Stimulated activated CD4-positive, alpha-beta T cell treated with anti-CD3 and anti-CD28 coated beads, Interleukin-12 subunit alpha, Interleukin-12 subunit beta, amount 100 ng/mL, for 48 hours (primary cell): ENCODE measurements at places on chromosomes 7 and 10.

DNA sequence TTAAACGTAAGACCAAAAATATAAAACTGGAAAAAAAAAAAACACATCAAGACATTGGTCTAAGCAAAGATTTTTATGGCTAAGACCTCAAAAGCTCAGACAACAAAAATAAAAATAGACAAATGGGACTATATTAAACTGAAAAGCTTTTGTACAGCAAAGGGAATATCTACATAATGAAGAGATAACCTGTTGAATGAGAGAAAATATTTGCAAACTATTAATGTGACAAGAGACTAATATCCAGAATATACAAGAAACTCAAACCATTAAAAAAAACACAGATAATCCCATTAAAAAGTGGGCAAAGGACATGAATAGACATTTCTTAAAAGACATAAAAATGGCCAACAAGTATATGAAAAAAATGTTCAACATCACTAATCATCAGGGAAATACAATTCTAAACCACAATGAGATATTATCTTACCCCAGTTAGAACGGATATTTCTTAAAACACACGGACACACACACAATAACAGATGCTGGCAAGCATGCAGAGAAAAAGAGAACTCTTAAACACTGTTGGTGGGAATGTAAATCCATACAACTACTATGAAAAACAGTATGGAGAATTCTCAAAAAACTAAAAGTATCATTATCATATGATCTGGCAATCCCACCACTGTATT lies 28.8 kb downstream of the CNOT4 start:
- DNase-seq = no peak

DNA sequence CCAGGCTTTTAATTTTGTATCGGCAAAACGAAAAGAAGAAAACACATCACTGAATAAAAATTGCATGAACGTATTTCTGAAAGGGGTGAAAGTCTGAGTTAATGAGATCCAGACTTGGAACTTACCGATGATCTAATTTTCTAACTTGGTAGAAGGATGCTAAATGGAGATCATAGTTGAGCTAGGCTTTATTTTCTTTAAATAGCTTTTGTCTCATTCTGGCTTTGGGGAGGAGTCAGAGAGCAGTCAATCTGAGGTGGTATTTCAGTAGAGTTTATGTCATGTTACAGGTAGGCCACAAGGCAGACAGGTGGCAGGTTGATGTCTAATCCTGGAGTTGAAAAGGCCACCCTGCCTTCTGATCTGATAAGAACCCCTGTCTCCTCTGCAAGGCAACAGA lies 161.9 kb downstream of the KIAA1217 start:
- no peak for DNase-seq

- DNase-seq = no peak
Observed at GRCh38 chr10:119803264-119803663, 69.4 kb downstream of the MCMBP start.

- no peak for DNase-seq
Observed at GRCh38 chr7:111677848-111678247, 115.6 kb upstream of the IMMP2L start.

- DNase-seq = no peak
Observed at GRCh38 chr10:70496341-70497119, 18.0 kb downstream of the PALD1 start.

GRCh38 chr10:118203461-118203860 lies 138.7 kb downstream of the FAM204A start:
- no peak for DNase-seq

- DNase-seq = no peak
Observed at GRCh38 chr7:68446183-68446582, 1152.1 kb upstream of the AUTS2 start.

DNA sequence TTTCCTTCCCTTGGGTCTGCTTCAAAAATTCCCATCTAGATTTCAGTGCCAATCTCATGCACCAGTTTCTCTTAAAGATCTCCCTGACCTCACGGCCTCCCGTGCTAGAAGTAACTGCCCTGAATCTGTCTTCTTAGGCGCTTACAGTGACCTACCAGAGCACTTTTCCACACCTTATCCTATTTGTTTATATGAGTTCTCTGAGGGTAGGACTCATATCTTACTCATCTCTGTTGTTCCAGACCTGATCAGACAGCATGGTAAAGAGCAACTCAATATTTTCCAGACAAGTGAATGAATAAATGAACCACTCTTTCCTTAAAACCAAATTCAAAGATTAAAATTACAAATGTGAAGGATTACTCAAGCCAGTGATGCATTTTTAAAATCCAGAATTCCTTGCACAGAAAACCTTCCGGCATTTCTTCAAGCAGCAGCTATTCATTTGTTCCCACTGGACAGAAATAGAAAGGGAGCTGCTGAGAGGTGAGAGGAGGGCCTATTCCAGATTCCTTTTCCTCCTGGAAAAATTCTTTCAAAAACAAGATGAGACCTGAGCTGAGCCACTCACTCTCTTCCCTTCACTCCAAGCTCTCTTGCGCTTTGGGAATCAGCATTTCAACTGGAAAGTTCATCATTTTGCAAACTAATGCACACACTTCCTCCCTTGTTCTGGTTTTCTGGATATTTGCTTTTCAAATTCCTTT lies 94.6 kb downstream of the ELMO1 start:
- DNase-seq = no peak

DNA sequence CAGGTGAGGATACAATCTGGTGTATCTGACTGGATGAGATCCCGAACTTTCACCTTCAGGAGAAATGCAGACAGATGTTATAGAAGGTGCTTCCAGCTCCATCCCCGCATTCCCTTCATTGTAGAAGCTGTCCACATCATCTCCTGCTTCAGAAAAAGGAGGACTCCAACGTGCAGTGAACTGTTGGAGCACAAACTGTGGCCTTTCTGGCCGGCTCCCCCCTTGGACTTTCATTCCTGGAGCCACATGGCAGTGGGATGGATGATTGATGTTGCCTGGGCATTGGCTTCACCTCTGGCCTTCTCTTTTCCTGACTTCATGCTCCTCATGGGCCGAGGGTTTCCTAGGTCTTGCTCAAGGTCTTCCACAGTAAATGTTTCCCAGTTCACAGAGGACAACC lies 29.6 kb upstream of the ZNF273 start:
- DNase-seq = no peak

- no peak for DNase-seq
Observed at GRCh38 chr7:7821517-7821916, 103.1 kb upstream of the RPA3 start.

GRCh38 chr7:57398548-57398947 lies 51.4 kb upstream of the ZNF716 start:
- no peak for DNase-seq

DNA sequence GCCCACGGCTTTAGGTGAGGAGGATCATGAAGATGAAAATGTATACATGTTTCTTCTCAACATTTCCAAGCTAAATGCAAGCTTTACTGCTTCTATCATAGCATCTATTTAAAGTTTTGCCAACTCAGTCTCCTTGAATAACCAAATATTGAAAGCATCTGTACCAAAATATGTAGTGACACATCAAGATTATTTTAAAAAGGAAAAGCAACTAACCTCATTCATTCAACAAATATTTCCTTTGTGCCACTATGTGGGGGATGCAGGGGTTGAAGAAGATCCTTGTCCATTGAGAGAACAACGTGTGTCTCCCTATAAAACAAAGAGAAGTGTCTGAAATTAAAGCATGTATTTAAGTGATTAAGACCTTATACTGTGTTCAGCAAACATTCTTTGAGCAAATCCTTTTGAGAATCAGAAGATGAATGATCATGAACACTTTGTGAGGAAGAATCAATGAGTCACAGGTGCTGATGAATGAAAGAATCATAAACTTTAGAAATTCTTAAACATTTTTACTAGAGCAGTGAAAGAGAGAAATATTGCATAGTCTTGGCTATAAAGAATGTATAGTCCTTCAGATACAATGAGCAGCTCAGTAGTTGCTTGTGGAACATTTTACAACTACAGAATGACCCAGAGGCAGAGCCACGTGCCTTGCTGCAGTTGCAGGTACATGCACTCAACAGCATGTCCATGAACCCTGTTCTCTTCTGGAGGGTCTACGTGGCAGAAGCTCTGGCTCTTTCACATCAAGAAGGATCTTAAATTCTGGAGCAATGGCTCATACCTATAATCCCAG lies 13.9 kb downstream of the TAS2R60 start:
- DNase-seq = no peak

DNA sequence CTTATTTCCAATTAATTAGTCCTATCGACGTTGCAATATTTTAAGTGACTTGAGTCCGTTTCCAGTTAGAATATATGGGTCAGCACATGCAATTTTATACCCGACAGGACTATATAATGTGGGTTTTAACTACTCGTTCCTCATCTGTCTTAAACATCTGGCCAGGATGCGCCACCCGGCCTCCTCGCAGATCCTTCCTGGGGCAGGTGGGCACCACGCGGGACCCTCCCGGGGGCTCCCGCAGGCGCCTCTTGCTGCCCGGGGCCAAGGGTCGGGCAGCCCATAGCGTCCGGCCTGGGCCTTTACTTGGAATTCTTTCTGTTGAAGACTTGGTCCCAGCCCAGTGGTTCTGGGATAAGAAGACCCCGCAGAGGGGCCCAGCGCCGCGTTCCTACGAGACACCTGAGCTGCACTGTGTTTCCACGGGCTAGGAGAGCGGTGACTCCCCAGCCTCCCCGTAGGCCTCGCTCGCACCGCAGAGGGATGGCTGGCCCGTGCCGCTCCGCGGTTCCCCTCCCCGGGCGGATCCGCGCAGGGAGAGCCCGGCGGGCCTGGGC lies 10.1 kb upstream of the MNX1 start:
- DNase-seq = no peak

DNA sequence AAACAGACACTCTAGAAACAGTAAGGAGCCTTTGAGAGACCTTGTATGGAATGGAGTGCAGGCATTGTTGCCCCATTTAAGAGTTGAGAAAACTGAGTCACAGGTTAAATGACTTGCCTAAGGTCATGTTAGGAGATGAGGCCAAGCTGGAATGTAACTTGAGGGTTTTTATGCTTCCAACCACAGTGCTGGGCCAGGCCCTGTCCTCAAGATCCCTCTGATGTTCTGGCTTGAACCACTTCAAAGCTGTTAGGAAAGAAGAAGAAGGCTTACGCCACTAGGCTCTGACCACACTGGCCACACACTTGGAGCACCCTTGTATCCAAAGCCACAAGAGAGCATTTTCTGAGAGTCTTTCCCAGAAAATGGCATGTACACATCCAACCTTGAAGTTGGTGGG lies 42.7 kb downstream of the PLAU start:
- peak; percentile 11 for DNase-seq

DNA sequence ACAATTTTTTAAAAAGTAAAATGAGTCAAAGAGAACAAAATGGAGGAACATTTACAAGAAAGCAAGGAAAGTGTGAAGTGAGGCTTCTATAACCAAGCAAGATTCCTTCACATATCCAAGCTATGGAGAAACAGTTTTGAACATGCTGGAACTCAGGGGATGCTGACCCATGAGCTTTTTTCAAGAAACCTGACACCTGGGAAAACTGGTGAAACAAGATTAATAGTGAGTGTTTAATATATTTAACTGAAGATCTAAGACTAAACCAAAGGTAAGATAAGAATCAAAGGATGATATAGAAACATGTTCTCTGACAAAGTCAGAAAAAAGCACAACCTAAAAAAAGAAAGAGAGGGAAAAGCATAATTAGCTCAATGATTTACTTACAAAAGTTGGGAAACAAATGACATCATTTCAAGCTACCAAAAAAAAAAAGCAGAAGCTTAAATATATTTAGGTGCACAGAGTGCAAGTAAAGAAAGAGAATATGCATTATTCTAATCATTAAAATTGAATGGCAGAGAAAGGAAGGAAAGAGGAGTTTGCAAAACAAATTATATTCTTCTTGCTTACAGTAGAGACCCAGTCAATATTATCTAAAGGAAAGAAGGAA lies 24.9 kb downstream of the C7orf25 start:
- no peak for DNase-seq

DNA sequence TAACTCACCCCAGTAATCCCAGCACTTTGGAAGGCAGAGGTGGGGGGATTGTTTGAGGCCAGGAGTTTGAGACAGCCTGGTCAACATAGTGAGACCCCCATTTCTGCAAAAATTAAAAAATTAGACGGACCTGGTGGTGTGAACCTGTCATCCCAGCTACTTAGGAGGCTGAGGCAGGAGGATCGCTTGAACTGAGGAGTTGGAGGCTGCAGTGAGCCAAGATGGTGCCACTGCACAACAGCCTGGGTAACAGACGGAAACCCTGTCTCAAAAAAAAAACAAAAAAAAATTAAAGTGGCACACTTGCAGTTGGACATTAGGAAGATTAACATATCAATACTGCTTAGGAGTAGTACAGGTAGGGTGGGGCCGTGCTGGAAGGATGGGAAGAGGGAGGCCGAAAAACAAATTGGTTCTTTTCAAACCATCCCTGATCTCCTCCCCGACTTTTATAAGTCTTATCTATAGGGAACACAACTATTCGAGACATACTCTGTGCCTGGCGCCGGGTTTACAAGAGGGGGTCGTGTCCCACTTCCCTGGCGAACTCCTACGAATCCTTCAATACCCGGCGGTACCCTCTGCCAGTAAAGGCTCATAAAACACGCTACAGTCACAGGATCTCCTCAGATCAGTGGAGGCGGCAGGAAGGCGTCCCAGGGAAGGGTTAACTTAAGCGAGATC lies 628 bp downstream of the TAF6 start:
- no peak for DNase-seq

GRCh38 chr7:15757041-15758000 lies 70.8 kb upstream of the MEOX2 start:
- DNase-seq = no peak

GRCh38 chr10:79463578-79464496 lies 18.4 kb upstream of the ZCCHC24 start:
- DNase-seq = no peak

GRCh38 chr7:40566879-40567278 lies 432.1 kb downstream of the SUGCT start:
- DNase-seq = no peak

DNA sequence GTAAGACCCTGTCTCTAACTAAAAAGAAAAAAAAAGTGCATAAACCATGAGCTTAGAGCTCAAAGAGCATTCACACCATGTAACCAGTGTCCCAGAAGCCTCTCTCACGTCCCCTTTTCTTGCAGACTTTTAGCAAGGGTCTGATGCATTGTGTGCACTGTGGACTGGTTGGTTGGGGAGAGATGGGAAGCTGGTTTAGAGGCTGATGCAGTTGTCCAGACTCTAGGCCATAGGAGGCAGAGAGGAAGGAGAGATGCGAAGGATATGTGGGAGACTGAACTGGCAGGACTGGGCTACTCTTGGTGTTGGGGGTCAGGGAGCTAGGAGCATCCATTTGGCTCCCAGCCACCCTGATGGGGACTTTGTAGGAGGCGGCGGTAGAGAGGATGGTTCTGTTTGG lies 1.8 kb downstream of the SSC4D start:
- DNase-seq = no peak

GRCh38 chr10:79045566-79046175 lies 23.1 kb upstream of the ZMIZ1 start:
- no peak for DNase-seq

GRCh38 chr10:90966146-90966545 lies 45.3 kb upstream of the ANKRD1 start:
- DNase-seq = no peak

DNA sequence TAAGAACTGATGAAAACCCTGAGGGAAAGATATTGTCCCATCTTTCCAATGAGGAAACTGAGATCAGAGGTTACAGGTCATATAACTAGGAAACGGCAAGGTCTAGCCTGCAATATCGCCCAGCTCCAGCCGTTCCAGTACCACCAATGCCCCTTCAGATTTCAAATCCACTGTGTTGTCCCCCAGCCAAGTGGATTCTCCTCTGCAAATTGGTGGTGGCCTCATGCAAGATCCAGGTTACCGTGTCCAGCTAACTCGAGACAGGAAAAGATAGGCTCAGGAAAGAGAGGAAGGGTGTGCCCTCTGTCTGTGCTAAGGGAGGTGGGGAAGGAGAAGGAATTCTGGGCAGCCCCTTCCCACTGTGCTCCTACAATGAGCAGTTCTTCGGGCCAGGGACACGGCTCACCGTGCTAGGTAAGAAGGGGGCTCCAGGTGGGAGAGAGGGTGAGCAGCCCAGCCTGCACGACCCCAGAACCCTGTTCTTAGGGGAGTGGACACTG lies 25.3 kb downstream of the PRSS2 start:
- no peak for DNase-seq
